ENCODE measurements at places on chromosomes 16 and 17.

DNA sequence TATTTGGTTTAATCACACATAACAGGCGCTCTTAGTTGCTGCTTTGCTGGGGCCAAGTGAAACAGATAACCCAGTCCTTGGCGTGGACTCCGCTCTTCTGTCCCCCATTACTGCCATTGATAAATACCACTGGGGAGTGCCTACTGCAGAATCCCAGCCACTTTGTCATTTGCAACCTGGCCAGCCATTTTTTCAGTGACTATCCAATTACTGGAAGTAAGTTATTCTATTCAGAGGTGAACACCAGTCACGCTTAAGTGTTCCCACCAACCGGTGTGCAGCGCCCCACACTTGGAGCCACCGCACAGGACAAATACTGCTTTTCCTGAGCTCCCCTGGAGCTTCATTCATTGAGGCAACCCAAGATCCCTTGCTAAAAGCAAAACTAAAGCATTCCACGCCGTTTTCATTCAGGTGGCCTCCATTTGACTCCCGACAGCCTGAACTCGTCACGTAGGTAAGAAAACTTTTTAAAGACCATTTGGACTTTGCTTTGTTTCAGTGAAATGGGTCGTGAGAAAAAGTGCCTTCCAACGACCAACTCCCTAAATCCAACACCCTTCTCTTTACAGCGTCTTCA, 1.8 kb downstream of the USP7 start:
- DNase-seq, result no peak

DNA sequence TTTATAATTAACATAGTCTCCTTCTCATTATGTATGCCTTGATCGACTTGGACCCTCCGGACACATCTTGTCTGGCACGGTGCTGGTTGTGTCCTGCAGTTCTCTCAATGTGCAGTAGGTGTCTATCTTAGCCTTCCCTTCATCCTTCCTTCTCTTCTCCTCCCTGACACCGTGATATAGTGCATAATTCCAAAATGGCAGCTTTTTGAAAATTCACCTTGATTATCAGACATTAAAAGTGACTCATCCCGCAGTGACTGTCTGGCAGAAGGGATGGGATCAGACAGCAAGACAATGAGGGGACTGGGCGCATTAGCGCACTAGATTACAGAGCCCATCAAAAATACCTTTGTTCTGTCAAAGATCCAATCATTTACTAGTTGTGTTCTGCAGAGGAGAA, 70.0 kb upstream of the PMFBP1 start:
- peak; percentile 52 for DNase-seq

- no peak for DNase-seq
Measured at GRCh38 chr17:333626-334396, 18.8 kb downstream of the RPH3AL start.

DNA sequence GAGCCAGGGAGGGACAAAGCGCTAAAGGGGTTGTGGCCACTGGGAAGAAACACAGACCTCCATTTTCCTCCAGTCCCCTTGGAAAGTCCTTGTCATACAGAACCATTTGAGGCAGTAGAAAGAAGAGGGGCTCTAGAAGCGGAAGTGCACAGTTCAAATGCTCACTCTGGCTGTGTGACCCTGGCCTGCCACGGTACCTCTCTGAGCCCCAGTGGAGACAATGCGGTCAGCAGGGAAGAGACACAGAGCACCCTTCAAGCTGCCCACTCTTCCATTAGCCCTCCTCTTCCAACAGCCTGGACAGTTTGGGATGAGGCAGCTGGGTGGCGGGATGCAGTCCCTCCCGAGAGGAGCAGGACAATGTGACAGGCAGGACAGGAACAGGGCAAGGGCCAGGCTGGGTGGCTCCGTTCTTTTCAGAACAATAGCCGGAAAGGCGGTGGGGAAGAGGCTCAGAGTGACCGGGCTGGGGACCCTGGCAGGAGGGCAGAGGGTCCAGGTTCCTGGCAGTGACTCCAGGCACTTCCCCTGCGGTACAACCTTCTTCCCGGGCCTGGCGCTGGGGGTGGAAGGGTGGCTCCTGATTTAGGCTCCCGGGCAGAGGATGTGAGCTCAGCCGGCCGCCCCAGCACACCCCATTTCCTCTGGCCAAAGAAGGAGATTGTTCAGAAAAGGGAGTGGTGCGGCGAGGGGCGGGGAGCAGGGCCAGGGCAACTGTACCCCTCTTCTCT, 5.6 kb downstream of the CASKIN2 start:
- DNase-seq, result no peak

GRCh38 chr16:69204172-69204571, 17.2 kb downstream of the SNTB2 start:
- peak; percentile 19 for DNase-seq

DNA sequence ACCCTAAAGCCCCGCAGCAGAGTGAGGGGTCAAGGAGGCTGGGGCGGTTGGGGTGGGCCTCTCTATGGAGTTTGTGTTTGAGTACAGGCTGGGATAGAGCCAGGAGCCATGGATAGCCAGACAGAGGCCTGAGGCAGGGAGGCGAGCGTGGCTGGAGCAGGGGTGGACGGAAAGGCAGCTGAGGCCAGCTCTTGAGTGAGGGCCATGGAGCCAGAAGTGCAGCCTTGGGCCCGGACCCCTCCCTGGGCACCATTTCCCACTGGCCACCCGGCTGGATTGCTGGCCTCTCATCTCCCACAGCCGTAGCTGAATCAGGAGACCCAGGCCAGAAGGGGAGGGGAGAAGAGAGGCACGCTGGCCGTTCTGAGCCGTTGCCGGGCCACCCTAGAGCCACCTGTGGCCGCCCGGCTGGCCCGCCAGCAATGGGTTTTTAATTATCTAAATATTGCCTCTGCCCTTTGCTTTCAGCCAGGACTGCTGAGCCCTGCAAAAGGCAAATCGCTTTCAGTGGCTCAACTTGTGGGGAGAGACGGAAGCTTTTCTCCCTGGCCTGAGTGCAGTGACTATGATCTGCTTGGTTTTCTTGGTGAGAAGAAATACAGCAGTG, 75.2 kb upstream of the GSE1 start:
- DNase-seq, result no peak

DNA sequence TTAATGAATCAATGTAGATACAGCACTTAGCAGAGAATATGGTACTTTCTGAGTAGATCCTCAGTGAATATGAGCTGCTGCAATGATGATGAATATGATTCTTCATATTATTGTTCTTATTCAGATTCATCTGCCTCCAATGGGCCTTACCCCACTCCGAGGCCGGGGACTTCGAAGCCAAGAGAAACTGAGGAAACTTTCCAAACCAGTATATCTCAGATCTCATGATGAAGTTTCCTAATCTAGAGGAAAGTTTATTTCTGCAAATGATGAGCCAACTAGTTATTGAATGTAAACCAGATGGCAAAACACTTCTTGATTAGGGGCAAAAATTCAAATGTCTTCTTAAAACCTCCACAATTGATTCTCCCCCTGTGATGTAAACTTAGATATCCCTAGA, 23.3 kb downstream of the LYRM1 start:
- DNase-seq, result no peak

DNA sequence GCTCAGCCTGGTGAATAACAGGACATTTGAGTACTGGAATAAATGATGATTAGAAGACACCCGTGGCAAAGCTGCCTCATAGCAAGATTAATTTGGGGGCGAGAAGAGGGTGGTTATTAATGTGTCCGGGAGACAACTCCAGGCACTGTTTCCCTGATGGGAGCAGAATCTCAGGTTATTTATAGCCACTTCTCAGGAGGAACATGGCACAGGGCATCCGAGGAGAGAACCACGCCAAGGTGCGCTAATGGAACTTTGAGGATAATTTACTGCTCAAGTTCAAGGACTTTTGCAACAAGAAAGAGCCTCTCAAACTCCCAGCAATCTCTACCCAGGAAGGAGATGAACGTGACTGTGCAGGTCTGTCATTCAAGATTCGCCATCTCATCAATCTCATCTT, 362.5 kb upstream of the ERCC4 start:
- no peak for DNase-seq

DNA sequence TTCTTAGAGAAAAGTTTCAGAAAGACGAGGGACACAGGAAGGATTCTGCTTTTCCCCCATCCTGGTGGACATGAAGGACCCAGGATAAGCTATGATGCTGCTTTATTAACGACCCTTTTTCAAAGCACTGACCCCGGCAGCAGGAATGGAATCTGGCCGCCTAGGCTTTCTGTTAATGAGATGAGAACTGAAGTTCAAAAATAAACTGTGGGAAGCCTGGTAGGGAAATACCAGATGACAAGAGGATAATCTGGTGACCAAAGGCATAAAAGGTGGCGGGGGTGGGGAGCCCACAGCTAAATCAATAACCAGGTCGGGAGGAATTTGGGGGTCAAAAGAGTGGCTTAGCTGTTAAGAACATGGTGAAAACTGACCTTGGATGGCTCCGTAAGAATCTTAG, 171.0 kb downstream of the XYLT1 start:
- no peak for DNase-seq

- DNase-seq, result no peak
Measured at GRCh38 chr16:84482001-84482891, 22.2 kb downstream of the MEAK7 start.

- no peak for DNase-seq
Measured at GRCh38 chr17:19897090-19897837, 29.5 kb upstream of the ULK2 start.

- DNase-seq, result no peak
Measured at GRCh38 chr17:77269696-77270681, 129.2 kb downstream of the SEC14L1 start.

- no peak for DNase-seq
Measured at GRCh38 chr17:14201988-14202380, 34.7 kb downstream of the CDRT15 start.

DNA sequence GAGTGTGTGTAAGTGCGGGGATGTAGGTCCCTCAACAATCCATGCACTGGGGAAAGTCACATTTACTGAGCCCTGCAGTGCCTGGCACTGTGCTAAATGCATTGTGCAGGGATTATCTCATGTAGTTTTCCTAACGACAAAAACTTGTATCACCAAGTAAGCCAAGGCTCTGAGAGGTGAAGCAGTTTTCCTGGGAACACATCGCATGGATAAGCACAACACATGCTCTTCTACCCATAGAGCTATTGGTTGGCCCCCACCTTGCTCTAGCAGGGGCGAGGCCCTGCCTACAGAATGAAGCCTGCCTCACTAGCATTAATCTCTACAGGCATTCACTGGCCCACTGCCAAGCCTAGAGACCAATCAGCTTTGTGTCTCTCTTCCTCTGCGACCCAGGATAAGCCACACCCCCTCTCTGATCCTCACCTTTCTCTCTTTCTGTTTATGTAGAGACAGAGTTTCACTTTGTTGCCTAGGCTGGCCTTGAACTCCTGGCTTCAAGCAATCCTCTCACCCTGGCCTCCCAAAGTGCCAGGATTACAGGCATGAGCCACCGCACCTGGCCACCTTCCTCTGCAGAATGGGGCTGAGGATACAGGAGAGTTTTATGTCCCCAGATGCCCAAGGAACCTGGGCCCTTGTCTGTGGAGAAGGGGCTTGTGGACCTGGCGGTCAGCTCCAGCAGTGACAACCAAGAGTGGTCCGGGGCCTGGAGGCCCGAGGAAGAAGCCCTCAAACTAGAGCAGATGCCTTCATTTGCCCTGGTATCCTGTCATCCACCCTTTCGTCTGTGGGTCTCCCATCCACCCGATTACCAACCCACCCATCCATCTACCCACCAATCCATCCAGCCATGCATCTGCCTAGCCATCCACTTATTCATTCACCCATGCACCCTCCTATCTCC, 12.8 kb downstream of the CDH16 start:
- peak; percentile 6 for DNase-seq

GRCh38 chr16:2791174-2791573, 3.8 kb upstream of the PRSS33 start:
- DNase-seq, result no peak

- no peak for DNase-seq
Measured at GRCh38 chr16:21260870-21261791, 17.0 kb downstream of the CRYM start.

GRCh38 chr17:73107191-73107590, 14.7 kb upstream of the SLC39A11 start:
- DNase-seq, result no peak

GRCh38 chr17:72470734-72471133, 349.9 kb downstream of the SOX9 start:
- no peak for DNase-seq

- DNase-seq, result no peak
Measured at GRCh38 chr17:63942309-63942985, 10.3 kb upstream of the CD79B start.

- peak; percentile 82 for DNase-seq
Measured at GRCh38 chr17:10119203-10120108, 79.0 kb downstream of the GAS7 start.

DNA sequence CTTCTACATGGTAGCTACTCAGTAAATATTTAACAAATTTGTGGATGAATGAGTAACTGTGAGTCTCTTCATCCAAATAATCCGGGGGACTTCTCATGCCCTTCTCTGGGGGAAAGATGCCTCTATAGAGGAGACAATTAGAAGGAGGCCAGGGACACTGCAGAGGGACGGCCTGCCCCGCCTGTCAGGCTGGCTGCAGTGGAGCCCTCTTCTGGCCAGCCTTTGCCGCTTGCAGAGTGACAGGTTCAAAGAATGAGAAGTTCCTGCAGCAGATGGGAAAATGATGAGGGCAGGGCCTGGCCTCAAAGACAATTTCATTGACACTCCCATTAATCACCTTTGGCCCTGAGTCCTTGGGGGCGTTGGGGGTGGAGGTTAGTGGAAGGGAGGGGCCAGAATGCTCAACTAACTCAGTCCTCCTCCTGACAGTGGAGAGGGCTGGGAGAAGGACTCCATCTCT, 339.0 kb downstream of the MAF start:
- peak; percentile 49 for DNase-seq

DNA sequence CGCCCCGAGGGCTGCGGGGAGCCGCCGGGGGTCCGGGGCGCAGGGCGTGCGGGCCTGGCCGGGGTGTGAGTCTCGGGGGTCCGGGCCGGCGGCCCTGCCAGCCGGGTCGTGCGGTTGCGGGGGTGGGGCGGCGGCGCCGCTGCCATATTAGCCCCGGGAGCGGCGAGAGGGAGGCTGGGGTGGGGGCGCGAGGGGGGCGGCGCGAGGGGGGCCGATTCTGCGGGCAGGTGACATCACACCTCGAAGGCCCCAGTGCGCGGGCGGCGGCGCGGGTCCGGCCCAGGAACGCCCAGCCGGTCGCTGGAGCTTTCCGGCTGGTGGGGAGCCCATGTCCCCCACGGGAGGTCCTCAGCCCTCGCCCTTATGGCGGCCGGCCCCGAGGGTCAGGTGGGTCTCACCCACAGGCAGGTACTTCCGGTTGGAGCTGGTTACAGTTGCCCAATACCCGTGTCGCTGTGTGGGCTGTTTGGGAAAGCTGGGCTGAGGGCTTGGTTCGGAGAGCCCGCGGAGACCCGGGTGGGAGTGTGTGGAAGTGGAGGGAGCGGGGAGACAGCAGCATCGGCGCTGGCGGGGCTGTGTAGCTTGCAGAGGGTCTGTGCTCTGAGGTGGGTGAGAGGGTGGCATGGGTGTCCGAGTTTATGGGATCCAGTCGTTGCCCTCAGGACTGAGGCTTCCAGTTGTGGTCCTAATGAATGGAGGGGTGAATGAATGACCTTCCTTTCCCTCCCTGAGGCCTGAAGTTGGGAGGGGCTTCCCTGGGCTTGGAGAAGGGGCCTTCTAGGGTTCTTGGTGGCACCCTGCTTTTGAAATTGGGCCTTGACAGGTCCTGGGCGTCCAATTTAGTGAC, 804 bp downstream of the ATP6V0C start:
- DNase-seq, result no peak

Data from KBM-7 (cell line).